ENCODE measurements at places on chromosomes 2 and 18.

GRCh38 chr2:77228391-77228790 lies 293.8 kb downstream of the LRRTM4 start:
- no peak for DNase-seq

DNA sequence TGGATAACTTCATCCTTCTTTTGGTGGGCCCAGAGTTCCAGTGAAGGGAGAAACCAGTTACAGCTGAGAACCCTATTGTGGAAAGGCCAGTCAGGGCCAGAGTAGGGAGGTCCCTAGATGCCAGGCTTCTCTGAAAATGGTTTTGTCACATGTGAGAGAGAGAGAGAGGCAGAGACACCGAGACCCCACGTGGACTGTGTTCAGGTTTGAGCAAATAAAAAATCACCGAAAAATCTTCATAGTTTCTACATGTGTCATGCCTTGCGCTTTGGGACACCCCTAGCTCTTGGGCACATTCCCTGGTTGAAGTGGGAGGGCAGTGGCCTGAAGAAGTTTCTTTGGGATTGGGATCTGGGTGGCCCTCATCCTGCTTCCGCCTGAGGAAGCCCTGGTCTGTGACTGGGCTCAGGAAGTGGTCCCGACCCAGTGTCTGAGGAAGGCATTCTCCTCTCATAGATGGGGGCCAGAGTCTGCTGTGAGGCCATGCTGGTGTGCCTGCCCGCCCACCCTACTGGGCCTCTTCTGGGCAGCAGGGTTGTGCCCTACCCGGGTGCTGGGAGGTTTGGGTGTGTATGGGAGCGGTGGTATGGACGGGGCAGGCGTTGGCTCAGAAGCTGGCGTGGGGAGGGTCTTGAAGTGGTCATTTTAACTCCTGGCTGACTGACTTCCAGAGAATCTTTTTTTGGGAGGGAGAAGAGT lies 16.1 kb downstream of the NCK2 start:
- DNase-seq: no peak

DNA sequence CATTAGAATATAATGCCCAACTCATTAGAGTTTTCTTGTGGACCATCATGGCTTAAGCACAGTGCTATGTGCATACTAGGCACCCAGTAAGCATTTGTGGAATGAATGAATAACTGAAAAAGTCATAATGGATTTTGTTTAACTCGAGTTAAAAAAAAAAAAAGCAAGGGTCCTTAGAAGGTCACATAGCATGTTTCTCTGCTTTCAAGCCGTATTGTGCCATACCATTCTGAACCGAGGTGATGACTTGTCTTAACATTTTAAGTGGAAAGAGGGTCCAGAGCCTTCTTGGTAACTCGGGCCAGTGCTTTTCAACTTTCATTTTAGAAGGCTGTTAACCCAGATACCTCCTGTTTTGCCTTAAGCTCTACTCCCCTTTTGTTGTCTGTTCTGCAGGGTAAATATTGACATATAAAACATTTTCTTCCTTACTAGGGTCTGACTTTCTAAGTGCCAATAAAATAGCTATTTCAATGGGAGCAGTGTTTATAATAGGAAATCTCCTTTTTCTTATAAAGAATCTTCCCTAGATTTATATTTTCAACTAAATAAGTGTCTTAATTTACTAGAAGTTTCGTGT lies 787 bp upstream of the ADGRF3 start:
- DNase-seq: no peak

DNA sequence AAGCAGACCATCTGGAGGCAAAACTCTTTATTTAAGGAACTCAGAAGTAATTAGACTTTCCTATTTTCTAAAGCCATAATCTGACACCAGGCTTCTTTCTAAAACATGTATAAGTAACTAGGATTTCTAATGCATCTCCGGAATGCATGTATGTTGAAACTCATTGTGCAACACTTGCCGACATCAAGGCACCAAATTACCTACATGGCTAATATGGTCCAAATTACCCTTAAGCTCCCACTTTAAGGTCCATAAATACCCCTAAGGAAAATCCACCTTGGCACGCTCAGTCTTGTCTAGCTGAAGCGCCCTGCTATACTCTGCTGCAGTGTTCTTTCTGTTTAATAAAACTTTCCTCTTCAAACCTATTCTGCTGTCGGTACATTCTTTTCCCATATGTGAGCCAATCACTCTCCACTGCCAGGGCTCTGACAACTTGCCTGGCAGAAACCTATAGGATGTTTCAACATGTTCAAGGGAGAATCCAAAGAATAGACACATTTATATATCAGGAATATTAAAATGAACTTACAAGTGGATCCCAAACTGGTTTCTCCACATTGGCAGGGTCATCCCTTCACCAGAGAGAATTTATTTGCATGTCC lies 171.9 kb downstream of the GALNT1 start:
- DNase-seq: no peak

GRCh38 chr18:62521082-62521481 lies 1.7 kb upstream of the ZCCHC2 start:
- no peak for DNase-seq

DNA sequence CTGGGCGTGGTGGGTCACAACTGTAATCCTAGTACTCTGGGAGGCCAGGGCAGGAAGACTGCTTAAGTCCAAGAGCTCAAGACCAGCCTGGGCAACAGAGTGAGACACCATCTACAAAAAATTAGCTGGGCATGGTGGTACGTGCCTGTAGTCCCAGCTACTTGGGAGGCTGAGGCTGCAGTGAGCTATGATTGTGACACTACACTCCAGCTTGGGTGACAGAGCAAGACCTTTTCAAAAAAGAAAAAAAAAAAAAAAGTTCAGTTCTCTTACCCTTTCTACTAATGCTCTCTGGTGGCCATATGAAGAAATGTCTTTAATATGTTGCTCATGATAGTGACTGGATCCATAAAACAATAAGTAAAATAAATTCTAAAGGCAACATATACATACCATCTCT lies 14.9 kb downstream of the TYW5 start:
- no peak for DNase-seq

Data from stimulated activated CD4-positive, alpha-beta T cell treated with anti-CD3 and anti-CD28 coated beads, Interleukin-1b, Interleukin-23, amount 100 ng/mL, for 1 hour (primary cell).